ENCODE measurements at places on chromosomes 11 and 22.
A peak's percentile ranks its signal among the peaks of the same experiment; 100 is the strongest.

- no peak for DNase-seq
Measured at GRCh38 chr11:126034039-126034932, 28.4 kb downstream of the CDON start.

DNA sequence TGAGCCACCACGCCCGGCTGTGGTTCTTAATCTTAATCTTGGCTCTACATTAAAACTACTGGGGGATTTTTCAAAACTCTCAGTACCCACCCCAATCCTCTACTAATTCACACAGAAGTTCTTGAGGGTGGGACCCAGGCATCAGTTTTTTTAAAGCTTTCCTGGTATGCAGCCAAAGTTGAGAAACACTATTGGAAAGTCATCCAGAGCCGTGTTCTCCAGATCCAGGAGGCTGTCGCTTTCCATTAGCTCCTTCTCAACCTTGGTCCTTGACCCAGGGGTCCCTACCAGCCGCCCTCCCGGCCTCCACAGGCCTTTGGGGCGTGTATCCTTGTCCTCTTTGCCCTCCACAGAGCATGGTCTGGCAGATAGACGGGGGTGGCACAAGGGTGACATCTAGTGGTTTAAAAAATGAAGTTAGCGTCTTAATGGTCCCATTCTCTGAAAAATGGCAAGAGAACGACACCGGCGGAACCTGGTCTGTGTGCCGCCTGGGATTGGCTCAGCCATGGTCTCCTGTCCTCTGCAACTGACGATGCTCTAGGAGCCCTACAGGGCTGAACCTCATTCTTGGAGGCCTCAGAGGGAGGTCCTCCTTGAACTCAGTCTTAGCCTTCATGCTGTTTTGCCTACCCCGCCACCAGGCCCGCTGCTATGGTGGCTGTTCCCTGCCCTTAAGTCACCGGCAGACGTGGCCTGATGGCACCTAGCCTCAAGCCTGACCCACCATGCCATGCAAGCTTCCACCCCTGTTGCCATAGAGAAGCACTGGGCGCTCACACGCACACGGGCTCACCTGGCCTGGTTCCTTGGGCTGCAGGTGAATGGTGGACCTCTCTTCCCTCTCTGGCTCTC, 152.0 kb upstream of the SYN3 start:
- DNase-seq, result no peak

DNA sequence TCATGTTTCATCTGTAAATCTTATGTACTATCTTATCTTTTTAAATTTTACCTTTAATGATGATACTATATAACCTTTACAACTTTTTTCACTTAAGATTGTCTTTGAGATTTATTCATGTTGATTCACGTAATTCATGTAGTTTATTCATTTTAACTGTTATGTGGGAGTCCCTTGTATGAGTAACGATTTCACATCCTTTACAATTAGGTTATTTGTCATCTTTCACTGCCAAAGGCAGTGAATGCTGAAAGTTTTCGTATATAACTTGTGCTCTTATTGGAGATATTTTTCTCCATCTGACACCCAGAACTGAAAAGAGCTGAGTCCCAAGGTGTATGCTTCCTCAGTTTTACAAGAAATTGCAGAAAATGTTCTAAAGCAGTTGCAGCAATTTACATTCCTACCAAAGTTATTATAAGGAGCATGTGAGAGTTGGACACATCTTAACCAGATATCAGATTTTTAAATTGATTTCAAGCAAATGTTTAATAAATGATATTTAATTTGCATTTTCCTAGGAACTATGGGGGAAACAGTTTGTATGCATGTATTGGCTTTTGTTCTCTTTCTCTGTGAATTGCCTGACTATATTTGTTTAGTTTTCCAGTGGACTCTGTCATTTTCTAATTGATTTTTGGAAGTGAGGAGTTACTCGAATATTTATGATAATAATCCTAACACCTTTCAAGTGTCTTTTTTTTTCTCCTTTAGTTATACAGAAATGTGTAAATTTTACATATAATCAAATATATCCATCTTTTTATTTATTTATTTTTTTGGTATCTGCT, 6.4 kb downstream of the ARL14EP start:
- no peak for DNase-seq

- peak; percentile 29 for DNase-seq
Measured at GRCh38 chr22:44085743-44086270, 61.7 kb downstream of the PARVB start.

GRCh38 chr11:45180848-45181192, 34.4 kb downstream of the PRDM11 start:
- DNase-seq, result no peak

DNA sequence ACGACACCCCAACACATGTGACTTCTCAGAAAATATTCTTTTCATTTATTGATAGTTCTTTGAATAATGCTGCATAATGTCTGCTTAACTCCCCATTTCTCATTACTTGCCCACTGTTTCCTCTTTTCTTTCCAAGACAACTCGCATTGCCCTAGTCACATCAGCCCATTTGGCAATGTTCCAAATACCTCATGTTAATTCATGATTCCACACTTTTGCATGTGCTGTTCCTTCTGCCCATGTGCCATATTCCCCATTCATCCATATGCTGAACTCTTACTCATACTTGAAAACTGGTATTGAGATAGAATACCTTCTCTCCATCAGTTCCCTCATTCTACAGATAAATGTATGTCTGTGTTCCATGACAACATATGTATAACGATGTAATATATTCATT, 993.7 kb downstream of the OPCML start:
- DNase-seq, result no peak

DNA sequence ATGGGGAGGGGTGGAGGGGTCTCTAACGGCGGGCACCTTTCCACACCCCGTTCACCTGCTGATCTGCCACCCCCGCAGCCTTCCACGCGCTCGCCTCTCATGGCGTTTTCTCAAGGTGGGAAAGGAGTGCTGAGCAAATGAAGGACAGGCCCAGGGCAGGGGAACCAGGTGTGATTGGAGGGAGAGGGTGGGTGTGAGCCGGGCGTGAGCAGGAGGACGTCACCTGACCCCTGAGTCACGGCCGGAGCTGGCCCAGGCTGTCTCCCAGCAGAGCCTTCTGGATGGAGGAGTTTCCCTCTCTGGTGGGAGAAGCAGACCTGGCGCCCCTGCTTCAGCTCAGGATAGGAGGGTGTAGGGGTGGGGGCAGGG, 14.0 kb upstream of the ARHGAP8 start:
- DNase-seq, result no peak

DNA sequence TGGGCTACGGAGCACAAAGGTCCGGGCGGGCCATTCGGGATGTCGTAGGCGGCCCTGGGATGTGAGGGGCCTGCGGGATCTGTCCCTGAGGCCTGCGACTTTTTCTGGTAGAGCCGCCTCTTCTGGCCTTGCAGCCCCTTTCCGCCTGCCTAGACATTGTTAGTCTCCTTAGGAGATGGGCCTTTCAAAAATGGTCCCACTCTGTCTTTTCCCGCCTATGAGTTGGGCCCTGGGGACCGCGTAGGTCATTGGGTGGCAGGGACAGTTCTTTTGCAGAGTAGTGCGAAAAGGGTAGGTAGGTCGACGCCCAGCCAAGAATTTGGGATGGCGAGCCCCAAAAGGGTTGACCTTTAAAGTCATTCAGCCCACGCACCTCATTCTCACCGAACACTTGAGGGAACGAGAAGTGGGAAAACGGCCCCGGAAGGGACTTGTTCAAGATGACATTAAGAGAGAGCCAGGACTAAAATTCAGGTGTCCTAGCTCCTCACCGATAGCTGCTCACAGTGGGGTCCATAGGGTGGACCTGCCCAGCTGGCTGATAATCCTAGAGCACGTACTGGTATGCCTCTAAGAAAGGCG, 785 bp downstream of the OTUB1 start:
- DNase-seq, result no peak

- no peak for DNase-seq
Measured at GRCh38 chr22:49937758-49938564, 19.5 kb downstream of the CRELD2 start.

DNA sequence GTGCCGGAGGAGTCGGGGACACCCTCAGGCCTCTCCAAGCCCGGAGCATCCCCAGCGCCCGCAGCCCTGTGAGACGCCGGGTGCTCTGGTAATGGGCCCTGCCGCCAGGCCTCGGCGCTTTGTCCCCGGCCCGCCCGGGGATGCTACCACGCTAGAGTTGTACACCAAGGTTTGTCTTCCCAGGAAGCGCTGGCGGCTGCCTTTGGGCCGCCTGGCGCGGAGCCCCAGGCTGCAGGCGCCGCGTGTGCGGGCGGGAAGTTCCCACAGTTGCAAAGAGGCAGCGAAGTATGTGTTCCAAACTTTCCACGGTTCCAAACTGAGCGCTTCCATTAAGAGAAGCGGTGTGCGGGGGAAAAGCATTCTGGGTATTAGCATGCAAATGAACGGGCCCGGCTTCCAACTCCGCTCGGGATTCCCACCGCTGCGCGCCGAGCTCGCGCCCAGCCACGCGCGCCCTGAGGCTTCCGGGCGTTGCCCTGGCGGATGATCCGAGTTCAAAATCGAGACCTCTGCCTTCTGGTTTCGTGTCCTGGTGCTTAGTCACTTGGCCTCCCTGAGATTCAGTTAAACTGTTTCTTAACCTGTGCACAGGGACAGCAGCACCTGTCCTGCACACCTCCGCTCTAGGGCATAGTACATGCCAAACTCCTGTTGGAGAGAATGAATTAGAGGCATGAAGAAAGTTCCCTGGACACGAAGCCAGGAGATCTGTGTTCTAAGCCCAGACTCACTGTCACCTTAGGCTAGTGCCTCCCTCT, 1.3 kb upstream of the PATZ1 start:
- DNase-seq, result peak; percentile 32

- DNase-seq, result no peak
Measured at GRCh38 chr22:46748908-46749675, 11.0 kb upstream of the CERK start.

GRCh38 chr11:128239306-128239705, 348.1 kb downstream of the ETS1 start:
- DNase-seq, result no peak

DNA sequence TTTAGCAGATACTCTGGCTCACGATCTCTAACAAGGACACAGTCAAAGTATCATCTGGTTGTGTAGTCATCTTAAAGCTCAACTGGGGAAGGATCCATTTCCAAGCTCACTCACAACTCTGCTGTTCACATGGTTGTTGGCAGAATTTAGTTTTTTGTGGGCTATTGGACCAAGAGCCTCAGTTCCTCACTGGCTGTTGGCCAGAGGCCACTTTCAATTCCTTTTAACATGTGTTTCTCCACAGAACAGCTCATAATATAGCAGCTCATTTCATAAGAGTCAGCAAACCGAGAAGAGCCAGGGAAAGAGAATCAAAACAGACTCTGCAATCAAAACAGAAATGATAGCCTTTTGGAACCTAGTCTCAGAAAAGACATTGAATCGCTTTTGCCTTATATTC, 22.6 kb downstream of the IZUMO1R start:
- no peak for DNase-seq

DNA sequence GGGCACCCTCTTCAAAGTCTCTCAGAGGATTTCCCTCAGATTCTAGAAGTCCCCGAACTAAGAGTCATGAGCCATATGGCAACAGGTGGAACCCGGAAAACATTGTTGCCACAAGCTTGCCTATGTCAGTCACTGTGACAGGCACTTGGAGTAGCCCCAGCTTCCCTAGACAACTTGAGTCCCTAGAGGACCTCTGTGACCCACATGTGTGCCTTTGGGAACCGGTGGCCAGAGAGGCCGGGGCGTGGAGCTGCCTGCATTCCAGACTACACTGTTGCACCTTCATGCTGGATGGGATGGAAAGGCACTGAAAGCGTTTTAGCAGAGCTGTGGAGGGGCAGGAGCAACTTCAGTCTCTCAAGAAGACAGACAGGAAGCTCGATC, 12.1 kb downstream of the SLC37A2 start:
- no peak for DNase-seq

- no peak for DNase-seq
Measured at GRCh38 chr11:123206791-123207434, 11.9 kb upstream of the CLMP start.

DNA sequence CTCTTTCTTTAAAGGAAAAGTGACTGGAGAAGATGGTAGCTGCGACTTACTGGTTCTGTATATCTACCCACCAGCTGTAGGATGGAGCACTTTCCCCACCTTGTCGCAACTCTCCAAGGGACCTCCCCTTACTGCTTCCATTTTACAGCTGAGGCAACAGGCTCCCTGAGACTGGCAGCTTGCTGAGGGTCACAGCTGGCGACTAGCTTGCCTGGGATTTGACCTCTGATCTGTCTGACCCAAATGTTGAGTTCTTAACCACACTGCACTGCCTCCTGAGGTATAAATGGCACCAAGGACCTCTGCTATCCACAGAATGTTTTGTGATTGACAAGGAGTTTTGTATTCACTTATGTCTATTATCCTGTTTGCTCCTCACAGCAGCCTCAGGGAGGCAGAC, 115.0 kb upstream of the NNMT start:
- DNase-seq, result no peak

Data from GM04504 (cell line).